AG04450 (cell line): ENCODE measurements at places on chromosomes 3 and 15. TPM values are rescaled to one million over a fixed set of nuclear protein-coding genes. Genes with fewer than 3 reads are reported as not detected.

Gene PCYT1A
- 71.4 and 76.6 TPM in 2 replicates for polyA plus RNA-seq

Gene AGBL1
- not detected in 2 replicates for polyA plus RNA-seq

Gene DNAH12
- polyA plus RNA-seq: under 0.01 TPM in 1 of 2 replicates, not detected in the other

Gene IMPG2
- polyA plus RNA-seq: 0.17 and 0.19 TPM in 2 replicates

Gene KBTBD12
- not detected in 2 replicates for polyA plus RNA-seq

Gene IL17RE
- 2.0 and 2.1 TPM in 2 replicates for polyA plus RNA-seq

Gene PHLDB2
- polyA plus RNA-seq: 15.9 and 16.9 TPM in 2 replicates

Gene CHL1
- 0.25 and 0.40 TPM in 2 replicates for polyA plus RNA-seq

Gene RYR3
- polyA plus RNA-seq: not detected in 2 replicates

Gene SST
- polyA plus RNA-seq: not detected in 2 replicates

Gene C3orf22
- not detected in 2 replicates for polyA plus RNA-seq

Gene SERPINI2
- not detected in 2 replicates for polyA plus RNA-seq

Gene MSL2
- 5.7 and 9.1 TPM in 2 replicates for polyA plus RNA-seq

Gene CYP11A1
- polyA plus RNA-seq: 0.09 and 0.14 TPM in 2 replicates

Gene AADACL2
- polyA plus RNA-seq: not detected in 2 replicates

Gene KBTBD13
- polyA plus RNA-seq: not detected in 2 replicates

Gene EFHB
- 0.24 and 0.33 TPM in 2 replicates for polyA plus RNA-seq
